Stimulated activated CD8-positive, alpha-beta memory T cell treated with anti-CD3 and anti-CD28 coated beads, Interleukin-2, amount 100 ng/mL, for 48 hours (primary cell): ENCODE measurements at places on chromosomes 16 and 17.

DNA sequence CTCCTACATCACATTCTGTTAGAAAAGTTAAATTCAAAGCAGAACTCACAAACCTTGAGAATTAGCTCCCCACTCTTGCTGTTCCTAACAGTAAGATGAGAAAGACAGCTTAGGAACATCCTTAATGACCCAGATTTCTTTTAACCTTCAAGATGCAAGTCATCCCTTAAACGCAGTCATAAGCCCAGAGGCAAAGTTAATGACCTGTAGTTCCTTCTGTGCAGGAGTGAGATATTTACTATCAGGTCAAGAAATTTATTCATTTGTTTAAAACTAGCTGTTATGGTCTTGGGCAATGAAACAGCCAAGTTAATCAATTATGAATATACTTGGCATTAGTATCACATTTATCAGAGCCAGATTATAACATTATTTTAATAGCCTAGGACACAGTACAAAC is 37.1 kb downstream of the NXPH3 start:
- DNase-seq: no peak

DNA sequence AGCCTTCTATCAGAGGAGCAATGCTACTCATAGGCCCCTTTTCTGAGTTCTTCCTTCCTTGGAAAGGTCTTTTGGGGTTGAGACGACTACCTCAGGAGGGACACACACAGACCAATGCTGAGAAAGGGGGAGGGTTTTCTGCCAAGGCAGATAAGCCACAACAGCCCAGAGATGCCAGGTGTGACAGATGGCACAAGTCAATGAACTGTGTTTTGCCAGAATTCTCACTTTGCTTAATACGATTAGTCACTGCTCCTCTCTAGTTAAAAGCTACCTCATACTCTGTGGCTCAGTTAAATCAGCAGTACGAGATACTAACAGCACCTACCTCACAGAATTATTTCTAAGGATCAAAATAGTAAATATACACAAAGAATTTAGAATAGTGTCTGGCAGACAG is 8.0 kb downstream of the BRD7 start:
- no peak for DNase-seq

DNA sequence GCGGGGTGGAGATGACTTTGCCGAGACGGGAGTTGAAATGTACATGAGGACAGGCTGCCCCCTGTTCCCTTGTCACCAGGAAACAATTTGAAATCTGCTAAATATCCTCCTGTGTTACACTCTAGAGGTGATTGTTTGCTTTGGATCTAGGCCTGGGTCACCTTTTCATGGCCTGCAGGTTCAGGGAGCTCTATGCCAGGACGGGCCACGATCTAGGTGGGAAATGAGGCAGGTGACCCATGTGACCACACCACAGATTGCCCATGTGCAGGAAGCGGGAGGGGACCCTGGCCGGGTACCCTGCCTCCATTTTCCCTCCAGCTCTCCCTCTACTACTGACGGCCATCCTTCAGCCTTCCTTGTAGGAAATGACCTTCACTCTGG is 43.4 kb downstream of the MEAK7 start:
- DNase-seq: no peak

GRCh38 chr16:22313876-22314470 is 16.8 kb downstream of the POLR3E start:
- no peak for DNase-seq

DNA sequence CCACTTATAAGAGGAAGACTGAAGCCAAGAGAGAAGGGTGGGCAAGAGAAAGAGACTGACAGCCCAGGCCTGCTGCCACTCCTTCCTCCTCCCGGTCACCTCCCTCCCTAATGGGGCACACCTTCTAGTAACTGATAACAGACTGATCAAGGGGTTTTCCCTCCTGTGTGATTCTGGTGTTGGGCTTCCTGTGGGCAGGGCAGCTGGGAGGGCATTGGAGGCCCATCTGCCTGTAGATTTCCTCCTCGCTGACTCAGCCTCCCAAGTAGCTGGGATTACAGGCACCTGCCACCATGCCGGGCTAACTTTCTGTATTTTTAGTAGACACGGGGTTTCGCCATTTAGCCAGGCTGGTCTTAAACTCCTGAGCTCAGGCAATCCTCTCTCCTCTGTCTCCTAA is 16.2 kb downstream of the CA4 start:
- no peak for DNase-seq

GRCh38 chr17:9969301-9969935 is 64.3 kb upstream of the RCVRN start:
- no peak for DNase-seq

GRCh38 chr17:31320791-31321190 is 631 bp downstream of the EVI2A start:
- no peak for DNase-seq

- DNase-seq: no peak
Measured at GRCh38 chr17:64331931-64332493, 58.6 kb downstream of the PECAM1 start.

- no peak for DNase-seq
Measured at GRCh38 chr16:88531931-88532433, 38.2 kb upstream of the ZC3H18 start.

DNA sequence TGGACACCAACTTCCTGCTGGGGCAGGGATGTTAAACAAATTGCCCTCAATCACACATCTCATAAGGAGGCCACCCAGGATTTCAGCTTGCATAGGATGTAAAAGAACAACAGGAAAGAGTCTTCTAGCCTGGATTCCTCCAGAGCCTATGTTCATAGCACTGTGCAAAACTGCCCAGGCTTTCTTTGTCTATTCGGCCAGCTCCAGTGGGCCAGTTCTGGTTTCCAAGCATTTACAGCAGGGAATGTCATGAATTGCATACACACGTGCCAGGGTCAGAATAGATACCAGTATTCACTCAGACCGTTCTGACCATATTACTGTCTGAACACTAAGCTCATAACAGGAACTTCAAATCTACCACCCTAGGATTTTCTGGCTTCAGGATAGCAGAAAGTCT is 273.2 kb downstream of the CDH8 start:
- no peak for DNase-seq

DNA sequence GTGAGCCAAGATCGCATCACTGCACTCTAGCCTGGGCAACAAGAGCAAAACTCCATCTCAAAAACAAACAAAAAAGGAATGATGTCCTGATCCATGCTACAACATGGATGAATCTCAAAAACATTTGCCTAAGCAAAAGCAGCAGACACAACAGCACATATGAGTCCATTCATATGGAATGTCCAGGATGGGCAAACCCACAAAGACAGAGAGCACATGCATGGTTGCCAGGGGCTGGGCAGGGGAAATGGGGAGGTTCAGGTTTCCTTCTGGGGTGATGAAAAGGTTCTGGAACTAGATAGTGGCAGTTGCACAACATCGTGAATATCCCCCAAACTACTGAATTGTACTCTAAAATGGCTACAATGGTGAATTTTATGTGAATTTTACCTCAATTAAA is 35.3 kb upstream of the RAI1 start:
- DNase-seq: no peak

DNA sequence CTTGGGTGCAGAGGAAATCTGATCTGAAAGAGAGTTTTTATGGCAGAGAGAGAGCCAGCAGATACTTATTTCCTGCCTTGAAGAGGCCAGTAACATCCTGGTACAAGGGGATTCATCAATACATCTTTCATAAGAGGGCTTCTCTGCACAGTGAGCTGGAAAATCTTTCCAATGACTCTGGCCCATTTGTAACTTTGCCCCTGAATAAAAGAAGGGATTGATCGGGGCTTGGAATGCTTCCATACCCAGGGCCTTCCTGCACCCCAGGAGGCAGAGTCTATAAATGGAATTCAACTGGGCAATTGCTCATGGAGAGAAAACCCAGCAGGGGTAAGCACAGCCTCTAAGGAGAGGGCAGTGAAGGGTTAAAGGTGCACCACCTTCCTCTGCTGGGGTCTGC is 163.3 kb downstream of the XYLT1 start:
- no peak for DNase-seq

DNA sequence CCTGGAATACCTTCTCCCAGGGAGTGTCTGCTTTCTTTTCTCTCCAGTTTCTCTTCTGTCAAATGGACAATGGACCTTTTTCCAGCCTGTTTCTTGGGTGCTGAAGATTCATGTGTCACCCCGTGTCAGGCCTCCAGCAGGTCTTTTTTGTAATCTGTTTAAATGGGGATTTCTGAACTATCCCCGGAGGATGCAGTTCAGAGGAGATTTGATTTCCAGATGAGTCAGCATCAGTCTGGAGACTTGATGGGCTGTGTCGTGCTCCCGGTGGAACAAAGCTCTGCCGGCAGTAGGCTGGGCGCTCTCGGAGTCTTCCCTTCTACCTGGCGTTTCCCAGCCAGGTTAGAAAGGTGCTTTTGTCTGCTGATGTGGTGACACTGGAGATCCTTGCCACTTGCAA is 440.6 kb downstream of the HS3ST3B1 start:
- DNase-seq: no peak

- DNase-seq: no peak
Measured at GRCh38 chr16:72129976-72130656, 36.5 kb downstream of the DHX38 start.

GRCh38 chr17:81440051-81440471 is 44.8 kb downstream of the BAHCC1 start:
- no peak for DNase-seq

- DNase-seq: no peak
Measured at GRCh38 chr16:4494746-4495490, 18.7 kb downstream of the HMOX2 start.

GRCh38 chr17:73099511-73099910 is 7.0 kb upstream of the SLC39A11 start:
- DNase-seq: no peak

GRCh38 chr17:66422186-66422585 is 119.8 kb downstream of the PRKCA start:
- no peak for DNase-seq
